A549 treated with CpdA at 1 μM for 4 hours (cell line): ENCODE measurements at places on chromosomes 1 and 21. TPM values are rescaled to one million over a fixed set of nuclear protein-coding genes. Genes with fewer than 3 reads are reported as not detected.

Gene FCRLB
- 1.2 to 1.9 TPM (median 1.7 TPM) in 5 replicates for total RNA-seq

Gene SYCP1
- total RNA-seq = not detected in 5 replicates

Gene PSRC1
- 21.3 to 26.8 TPM (median 24.2 TPM) in 5 replicates for total RNA-seq

Gene TNFRSF8
- total RNA-seq = 0.07 to 0.10 TPM (median 0.09 TPM) in 4 of 5 replicates, not detected in the other

Gene AMY1C
- not detected in 5 replicates for total RNA-seq

Gene C8B
- not detected in 5 replicates for total RNA-seq

Gene AKNAD1
- total RNA-seq = 0.46 to 1.5 TPM (median 0.74 TPM) in 5 replicates

Gene CLDN14
- 0.34 to 0.50 TPM (median 0.35 TPM) in 4 of 5 replicates, not detected in the other for total RNA-seq

Gene OXCT2
- total RNA-seq = 0.38 to 0.64 TPM (median 0.40 TPM) in 5 replicates
